ENCODE measurements at places on chromosomes 11 and 22. TPM values are rescaled to one million over a fixed set of nuclear protein-coding genes. Genes with fewer than 3 reads are reported as not detected.

GRCh38 chr11:96293598-96294021, 49.4 kb downstream of the MAML2 start:
- no peak overlapping the region for H3K27ac ChIP-seq
- H3K4me1 ChIP-seq, result peaks cover 28% of the 10 kb centered on the region
- no peaks in the 10 kb centered on the region for H3K27me3 ChIP-seq
- no peaks in the 10 kb centered on the region for H3K36me3 ChIP-seq

DNA sequence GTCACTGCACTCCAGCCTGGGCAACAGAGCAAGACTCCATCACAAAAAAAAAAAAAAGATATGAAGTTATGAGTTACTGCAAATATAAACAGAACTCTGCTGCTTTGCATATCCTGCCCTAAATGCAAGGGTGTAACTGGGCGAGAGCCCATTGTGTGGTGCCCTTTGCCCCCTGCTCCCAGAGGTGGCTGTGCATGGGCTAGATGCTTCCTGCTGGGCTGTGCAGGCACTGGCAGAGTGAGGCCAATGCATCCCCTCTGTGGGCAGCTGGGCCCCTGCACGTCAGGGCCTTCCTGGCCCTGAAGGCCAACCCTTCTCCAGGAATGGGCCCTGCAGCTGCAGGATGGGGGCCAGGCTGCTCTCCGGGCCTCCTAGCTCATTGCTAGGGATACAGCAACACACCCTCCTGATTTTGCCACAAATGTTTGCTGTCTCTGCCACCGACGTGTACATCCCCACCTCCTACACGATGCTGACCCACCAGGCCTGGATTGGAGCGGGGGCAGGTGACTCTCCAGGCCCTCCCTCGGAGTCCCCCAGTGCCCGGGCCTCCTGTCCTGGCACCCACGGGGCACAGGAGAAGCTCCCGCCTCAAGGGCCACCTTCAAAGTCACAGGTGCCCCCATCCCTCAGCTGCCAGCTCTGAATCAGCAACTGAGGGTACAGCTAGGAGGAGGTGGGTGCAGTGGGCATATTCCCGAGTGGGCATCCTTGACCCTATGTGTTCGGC, 40.7 kb upstream of the COMT start:
- H3K27me3 ChIP-seq, result no peaks in the 10 kb centered on the region
- H3K36me3 ChIP-seq, result peaks cover 7% of the 10 kb centered on the region
- no peak for DNase-seq
- no peak overlapping the region for H3K27ac ChIP-seq

DNA sequence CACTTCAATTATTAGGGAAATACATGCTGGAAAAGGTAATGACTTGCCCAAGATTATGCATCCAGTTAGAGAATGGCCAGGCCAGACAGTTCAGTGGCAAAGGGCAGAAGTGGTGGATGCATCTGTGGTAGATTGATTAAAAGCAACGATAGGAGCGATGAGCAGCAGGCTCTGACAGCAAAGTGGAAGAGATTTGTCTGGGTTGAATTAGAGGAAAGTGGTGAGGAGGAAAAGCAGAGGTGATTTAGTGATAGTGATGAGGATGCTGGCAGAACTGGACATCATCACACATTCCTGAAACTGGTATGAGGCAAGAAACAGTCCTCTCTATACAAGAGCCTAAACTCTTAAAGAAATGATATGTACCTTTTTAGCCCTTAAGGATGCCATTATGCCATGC, 12.5 kb downstream of the HSD17B12 start:
- H3K36me3 ChIP-seq, result no peaks in the 10 kb centered on the region
- no peaks in the 10 kb centered on the region for H3K27me3 ChIP-seq
- no peaks in the 10 kb centered on the region for H3K4me1 ChIP-seq
- H3K27ac ChIP-seq, result no peak overlapping the region
- H3K4me3 ChIP-seq, result no peak overlapping the region

GRCh38 chr11:1659506-1659905, 29.9 kb downstream of the KRTAP5-5 start:
- no peak overlapping the region for H3K4me3 ChIP-seq
- H3K27ac ChIP-seq, result no peak overlapping the region
- no peaks in the 10 kb centered on the region for H3K27me3 ChIP-seq
- no peaks in the 10 kb centered on the region for H3K36me3 ChIP-seq
- no peak for DNase-seq

DNA sequence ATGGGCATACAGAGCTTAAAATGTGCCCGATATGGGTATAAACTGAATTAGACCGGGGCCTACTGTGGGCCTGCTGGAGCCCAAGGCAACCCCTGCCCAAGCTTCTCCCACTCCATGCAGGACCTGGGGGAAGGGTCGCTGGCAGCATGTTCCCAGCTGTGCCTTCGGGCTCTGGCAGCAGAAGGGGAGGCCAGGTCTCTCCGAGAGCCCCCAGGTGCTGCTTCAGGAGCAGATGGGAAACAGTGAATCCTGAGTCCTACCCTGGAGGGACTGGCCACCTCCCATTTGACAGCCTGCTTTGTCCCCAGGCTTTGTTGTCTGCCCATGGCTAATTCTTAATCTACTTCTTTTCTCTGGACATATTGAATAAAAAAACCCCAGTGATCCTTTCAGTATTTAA, 315.6 kb upstream of the B3GAT1 start:
- H3K27ac ChIP-seq, result no peak overlapping the region
- no peaks in the 10 kb centered on the region for H3K36me3 ChIP-seq
- no peak overlapping the region for H3K4me3 ChIP-seq

- H3K4me3 ChIP-seq, result no peak overlapping the region
- no peaks in the 10 kb centered on the region for H3K4me1 ChIP-seq
- H3K27me3 ChIP-seq, result no peaks in the 10 kb centered on the region
- no peak for DNase-seq
- no peak overlapping the region for H3K27ac ChIP-seq
Measured at GRCh38 chr11:125777309-125777708, 1.3 kb downstream of the PATE2 start.

GRCh38 chr22:49657275-49657973, 170.2 kb downstream of the BRD1 start:
- peak; percentile 42 for DNase-seq
- no peaks in the 10 kb centered on the region for H3K27me3 ChIP-seq
- H3K4me1 ChIP-seq, result no peaks in the 10 kb centered on the region
- no peak overlapping the region for H3K4me3 ChIP-seq
- H3K27ac ChIP-seq, result peak overlapping the region; percentile 65
- no peaks in the 10 kb centered on the region for H3K36me3 ChIP-seq

DNA sequence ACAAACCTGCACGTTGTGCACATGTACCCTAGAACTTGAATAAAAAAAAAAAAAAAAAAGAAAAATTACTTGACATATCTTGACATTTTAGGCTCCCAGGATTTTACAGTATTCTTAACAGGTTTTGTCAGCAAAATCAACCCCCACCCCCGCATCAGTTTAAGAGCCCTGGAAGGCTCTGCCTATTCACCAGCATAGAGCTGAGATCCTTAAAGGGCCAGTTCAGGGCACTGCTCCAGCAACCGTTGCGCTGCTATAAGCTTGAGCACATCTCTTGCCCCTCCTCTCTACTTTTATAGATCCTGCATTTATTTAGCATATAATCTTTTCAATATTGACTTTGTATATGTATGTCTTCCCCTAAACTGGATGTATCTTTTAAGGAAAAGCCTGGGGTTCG, 697 bp upstream of the PAFAH1B2 start:
- DNase-seq, result peak; percentile 79
- H3K4me3 ChIP-seq, result peak overlapping the region; percentile 90
- H3K27me3 ChIP-seq, result no peaks in the 10 kb centered on the region
- peaks cover 24% of the 10 kb centered on the region for H3K4me1 ChIP-seq
- peak overlapping the region; percentile 79 for H3K27ac ChIP-seq
- no peaks in the 10 kb centered on the region for H3K36me3 ChIP-seq

- no peaks in the 10 kb centered on the region for H3K36me3 ChIP-seq
- no peak overlapping the region for H3K4me3 ChIP-seq
- H3K4me1 ChIP-seq, result no peaks in the 10 kb centered on the region
- H3K27ac ChIP-seq, result no peak overlapping the region
- H3K27me3 ChIP-seq, result no peaks in the 10 kb centered on the region
Measured at GRCh38 chr11:29913352-29913751, 103.5 kb downstream of the KCNA4 start.

- H3K36me3 ChIP-seq, result no peaks in the 10 kb centered on the region
- no peaks in the 10 kb centered on the region for H3K27me3 ChIP-seq
- DNase-seq, result peak; percentile 8
- H3K4me1 ChIP-seq, result no peaks in the 10 kb centered on the region
- no peak overlapping the region for H3K27ac ChIP-seq
- H3K4me3 ChIP-seq, result no peak overlapping the region
Measured at GRCh38 chr11:132872211-132872610, 660.1 kb downstream of the OPCML start.

DNA sequence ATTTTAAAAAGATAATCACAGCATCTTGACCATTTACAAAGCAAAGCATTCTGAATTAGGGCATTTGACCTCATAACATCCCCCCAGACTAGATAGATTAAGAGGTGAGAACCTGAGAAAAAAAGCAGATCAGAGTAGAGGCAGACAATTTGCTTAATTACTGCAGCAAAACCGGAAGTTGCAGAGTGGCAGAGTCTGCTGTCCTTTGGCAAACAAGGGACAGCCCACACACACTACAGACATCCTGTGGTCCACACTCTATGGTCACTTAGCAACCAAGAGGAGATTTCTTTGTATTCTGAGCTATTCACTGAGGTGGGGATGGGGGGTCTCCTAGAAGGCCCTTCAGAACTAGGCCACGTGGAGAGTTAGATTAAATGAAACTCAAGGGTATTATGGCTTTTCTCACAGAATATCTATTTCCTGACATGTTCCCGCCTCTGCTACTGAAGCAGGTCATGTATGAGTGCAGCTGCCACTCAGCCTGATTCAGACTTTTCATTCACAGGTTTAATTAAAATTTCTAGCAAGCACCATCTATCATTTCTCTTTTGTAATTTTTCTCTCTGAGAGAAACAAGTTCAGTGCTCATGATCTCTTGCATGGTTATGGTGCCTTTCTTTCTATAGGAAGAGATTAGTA, 48.5 kb downstream of the SVIP start:
- no peak overlapping the region for H3K4me3 ChIP-seq
- H3K4me1 ChIP-seq, result no peaks in the 10 kb centered on the region
- no peaks in the 10 kb centered on the region for H3K27me3 ChIP-seq
- H3K27ac ChIP-seq, result no peak overlapping the region
- no peaks in the 10 kb centered on the region for H3K36me3 ChIP-seq
- no peak for DNase-seq

GRCh38 chr11:58433638-58434203, 5.8 kb upstream of the OR5B2 start:
- DNase-seq, result no peak
- H3K36me3 ChIP-seq, result no peaks in the 10 kb centered on the region
- H3K4me1 ChIP-seq, result no peaks in the 10 kb centered on the region
- H3K4me3 ChIP-seq, result no peak overlapping the region
- H3K27me3 ChIP-seq, result no peaks in the 10 kb centered on the region

- no peak overlapping the region for H3K4me3 ChIP-seq
- no peak overlapping the region for H3K27ac ChIP-seq
- H3K36me3 ChIP-seq, result no peaks in the 10 kb centered on the region
Measured at GRCh38 chr11:88231894-88232482, 56.7 kb upstream of the RAB38 start.

DNA sequence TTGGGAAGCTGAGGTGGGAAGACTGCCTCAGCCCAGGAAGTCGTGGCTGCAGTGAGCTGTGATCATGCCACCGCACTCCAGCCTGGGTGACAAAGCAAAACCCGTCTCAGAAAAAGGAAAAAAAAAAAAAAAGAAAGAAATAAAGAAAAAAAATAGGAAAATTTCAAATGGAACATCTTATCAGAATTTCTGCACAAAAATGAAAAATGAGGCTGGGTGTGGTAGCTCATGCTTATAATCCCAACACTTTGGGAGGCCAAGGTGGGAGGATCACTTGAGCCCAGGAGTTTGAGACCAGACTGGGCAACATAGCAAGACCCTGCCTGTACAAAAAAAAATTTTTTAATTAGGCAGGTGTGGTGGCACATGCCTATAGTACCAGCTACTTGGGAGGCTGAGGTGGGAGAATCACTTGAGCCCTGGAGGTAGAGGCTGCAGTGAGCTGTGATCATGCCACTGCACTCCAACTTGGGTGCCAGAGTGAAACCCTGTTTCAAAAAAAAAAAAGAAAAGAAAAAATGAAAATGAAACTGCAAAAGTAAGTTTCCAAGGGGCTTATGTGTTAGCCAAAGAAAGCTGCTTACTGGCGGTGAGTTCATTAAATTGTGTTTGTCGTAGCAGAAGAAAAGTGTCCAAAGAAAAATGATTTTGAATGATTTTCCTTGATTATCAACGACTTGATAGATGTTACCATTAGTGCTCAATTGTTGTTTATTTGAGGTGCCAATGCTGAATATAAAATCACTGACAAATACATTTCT, 7.5 kb upstream of the CRKL start:
- H3K4me3 ChIP-seq, result no peak overlapping the region
- H3K36me3 ChIP-seq, result no peaks in the 10 kb centered on the region
- no peaks in the 10 kb centered on the region for H3K27me3 ChIP-seq
- H3K4me1 ChIP-seq, result no peaks in the 10 kb centered on the region

The TRIM48 gene
- not detected for total RNA-seq

The GRAP2 gene
- total RNA-seq, result 0.27 TPM

The EIF3M gene
- total RNA-seq, result 313 TPM

The TSKU gene
- total RNA-seq, result 102 TPM

Measured in thyroid gland (tissue), 4 donors.